MM.1S (cell line): ENCODE measurements at places on chromosomes 5 and 9.

DNA sequence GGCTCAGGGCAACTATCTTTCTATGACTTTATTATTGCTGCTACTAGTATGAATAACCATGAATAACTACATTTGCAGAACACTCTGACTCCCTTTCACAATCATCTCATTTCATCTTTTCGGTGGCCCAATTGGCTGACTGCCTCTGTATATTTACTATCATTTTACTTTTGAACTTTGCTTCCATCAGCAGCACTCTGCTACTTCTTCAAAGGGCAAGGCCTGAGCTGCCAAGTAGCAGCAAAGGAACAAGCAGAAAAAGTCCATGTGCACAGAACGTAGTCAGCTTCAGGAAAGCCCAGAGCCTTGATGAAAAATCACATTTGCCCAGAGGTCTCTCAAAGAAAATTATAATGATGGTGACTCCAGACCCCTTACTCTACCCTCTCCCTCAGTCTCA lies 214.5 kb upstream of the PUM3 start:
- no peak for DNase-seq

GRCh38 chr5:7015586-7016256 lies 302.5 kb downstream of the TENT4A start:
- DNase-seq = no peak

GRCh38 chr9:72864327-72864726 lies 88.5 kb downstream of the ALDH1A1 start:
- DNase-seq = no peak

DNA sequence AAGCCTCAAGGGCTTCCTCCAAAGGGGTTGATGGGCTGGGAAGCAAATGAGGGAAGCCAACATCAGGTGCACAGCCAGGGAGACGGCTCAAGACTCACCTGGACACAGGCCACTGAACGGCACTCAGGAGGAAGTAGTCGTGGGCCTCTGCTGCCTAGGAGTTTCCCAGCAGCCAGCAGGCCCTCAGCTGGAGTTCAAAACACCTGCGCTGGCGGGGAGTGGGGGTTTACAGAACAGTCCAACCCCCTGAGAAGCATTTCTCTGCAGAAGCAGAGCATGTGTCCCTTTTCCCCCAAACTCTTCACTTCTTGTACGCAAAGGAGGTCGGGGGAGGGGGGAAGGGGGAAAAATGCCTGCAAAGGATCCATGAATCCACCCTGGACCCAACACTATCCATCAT lies 2.3 kb downstream of the WHRN start:
- DNase-seq = peak; percentile 61

- no peak for DNase-seq
These were observed 13.6 kb downstream of the NAIF1 start for GRCh38 chr9:128053560-128053959.

GRCh38 chr9:121557581-121558447 lies 58.2 kb upstream of the GGTA1 start:
- no peak for DNase-seq

- DNase-seq = peak; percentile 73
These were observed 6.1 kb downstream of the CYSTM1 start for GRCh38 chr5:140181002-140181483.

DNA sequence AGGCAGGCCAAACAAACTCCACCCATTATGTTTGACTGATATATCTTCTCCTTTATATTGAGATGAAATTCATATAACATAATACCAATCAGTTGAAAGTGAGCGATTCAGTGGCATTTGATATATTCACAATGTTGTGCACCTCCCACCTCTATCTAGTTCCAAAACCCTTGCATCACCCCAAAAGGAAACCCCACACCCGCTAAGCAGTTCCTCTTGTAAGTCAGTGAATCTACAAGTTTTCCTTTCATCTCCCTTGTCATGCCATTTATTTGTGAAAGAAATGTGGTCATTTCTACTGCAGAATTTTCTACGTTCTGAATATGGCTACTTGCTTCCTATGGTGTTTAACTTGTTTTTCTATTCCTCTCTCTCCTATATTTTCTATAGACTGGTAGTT lies 99.4 kb upstream of the PTPN3 start:
- DNase-seq = no peak

DNA sequence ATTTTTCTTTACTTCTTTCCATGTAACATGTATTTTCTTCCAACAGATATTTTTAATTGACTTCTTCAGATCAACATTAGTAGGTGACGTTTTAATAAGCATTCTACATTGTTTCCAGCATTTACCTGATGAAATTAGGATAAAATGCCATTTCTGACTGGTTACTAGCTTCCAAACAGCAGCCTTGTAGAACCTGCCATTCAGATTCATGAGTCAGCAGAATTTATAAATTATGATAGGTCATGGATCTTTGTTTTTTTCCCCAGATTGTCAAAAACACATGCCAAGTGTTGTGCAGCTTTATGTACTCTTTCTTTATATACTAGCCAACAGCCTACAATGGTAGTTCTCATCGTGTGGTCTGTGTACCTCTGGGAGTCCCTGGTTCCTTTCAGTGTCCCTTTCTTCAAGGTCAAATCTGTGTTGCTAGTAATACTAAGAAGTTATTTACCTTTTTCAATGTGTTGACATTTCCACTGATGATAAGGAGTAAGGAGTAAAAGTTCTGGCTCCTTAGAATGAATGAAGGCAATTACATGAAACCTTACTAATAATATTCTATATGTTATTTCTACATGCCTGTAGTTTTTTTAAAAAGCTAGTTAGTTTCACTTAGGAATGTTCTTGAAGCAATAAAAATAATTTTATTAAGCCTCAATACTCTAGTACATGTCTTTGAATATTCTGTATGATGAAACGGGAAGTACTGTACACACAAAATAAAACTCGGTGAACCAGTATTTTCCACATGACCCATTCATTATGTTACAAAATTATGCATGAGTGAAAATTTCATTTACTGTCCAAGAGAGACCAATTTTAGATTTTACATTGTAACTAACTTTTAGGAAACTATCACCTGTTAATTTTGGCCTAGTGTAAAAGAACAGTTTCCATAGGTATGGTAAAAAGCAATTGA lies 135.8 kb downstream of the ZCCHC7 start:
- DNase-seq = no peak

DNA sequence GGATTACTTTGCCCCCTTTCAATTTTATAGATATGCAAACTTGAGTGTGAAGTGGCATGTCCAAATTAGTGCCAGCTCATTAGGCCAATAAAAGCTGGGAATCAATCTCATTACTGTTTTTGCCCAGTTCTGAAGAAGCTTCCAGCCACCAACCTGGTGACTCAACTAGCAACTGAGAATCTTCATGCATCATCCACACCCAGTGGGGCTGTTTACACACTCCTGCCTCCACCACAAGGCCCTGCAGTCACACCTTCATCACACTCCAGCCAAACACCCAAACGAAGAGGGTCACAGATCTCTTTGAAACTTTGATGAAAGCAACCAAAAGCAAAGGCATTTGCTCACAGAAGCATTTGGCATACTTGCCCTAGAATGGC lies 41.3 kb upstream of the S1PR3 start:
- no peak for DNase-seq

DNA sequence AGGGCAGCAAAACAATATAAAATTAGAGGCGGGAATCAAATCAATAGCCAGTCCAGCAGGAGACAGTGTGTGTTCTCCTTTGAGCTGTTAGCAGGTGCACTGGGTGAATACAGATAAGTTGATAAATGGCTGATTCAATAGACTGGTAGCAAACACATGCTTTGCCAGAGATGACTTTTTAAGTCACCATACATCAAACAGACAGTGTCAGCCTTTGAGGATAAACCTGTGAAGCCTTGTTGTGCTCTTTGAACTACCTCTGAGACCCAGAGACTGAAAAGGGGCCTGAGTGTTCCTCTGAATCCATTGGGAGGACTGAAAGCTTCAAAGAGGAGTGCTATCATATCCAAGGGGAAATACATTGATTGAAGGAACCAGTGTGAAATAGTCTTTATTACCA lies 301.9 kb downstream of the RASEF start:
- DNase-seq = no peak

DNA sequence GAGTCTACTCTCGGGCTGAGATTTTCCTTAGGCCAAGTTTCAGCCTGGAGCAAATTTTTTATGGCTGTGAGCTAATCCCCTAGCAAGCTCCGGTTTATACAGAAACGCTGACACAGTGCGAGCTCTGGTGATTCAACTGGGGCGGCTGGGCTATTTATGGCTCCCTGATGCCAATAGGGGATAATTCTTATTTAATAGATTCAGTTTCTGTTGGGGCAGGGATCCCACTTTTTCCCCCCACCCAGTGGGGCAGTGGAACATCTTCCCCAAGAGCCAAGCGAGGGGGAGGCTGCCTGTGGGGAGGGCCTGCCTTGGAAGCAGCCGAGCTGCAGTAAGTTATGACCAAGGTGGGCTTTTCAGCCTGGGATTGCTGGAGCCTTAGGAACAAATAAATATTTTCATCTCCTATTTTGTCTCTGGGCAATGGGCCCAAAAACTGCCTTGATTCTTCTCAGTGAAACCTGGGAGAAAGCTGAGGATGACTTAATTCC lies 129.1 kb downstream of the MACROH2A1 start:
- no peak for DNase-seq

DNA sequence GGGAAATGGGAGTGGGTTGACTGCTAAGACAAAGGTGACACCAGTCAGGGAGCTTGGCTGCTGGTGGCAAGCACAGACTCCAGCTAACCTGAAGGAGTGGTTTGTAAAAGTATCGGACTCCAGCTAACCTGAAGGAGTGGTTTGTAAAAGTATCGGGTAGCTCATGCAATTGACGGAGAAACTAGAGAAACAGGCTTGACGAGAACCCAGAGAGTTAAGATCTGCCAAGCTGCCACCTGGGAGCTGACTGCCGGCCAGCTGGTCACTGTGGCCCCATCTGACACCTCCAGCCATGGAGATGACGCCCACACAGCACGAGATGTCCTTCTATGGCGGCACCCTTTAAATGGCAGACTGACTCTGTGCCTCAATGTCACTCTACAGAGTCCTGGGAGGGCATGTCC lies 28.3 kb upstream of the CRB2 start:
- DNase-seq = no peak

- DNase-seq = no peak
These were observed 248.5 kb upstream of the PANK3 start for GRCh38 chr5:168827636-168828035.

DNA sequence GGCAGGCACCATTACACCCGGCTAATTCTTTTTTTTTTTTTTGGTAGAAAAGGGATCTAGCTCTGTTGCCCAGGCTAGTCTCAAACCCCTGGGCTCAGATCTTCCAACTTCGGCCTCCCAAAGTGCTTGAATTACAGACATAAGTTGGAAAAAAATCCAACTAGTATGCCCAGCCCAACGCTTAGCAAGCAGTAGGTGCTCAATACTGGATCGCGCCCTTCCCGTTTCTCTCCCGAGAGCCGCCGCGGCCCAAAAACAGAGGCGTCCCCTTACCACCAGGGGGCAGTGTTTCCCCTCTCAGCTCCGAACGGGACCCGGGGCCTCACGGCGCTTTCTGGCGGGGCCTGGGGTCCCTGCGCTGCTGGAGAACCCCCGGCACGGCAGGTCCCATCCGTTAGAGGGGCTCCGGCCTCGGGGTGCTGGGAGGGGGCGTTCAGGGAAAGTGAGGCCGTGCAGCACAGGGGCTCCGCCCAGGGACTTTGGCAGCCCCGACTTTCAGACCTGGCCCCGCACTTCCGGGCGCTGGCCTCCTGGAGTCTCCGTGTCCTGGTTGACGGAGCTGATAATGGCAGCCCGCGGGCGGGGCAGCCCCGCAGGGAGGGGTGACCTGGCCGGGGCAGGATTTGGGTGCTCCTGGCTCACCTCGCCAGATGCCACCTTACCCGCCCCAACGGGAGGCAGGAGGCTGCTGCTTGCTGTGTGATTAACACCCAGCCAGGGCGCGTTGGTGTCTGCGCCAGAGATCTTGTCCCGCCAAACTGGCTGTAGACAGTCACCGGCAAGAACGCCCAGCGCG lies 15.2 kb downstream of the PTGES start:
- peak; percentile 74 for DNase-seq

GRCh38 chr9:94150890-94151650 lies 66.8 kb downstream of the PTPDC1 start:
- DNase-seq = no peak

DNA sequence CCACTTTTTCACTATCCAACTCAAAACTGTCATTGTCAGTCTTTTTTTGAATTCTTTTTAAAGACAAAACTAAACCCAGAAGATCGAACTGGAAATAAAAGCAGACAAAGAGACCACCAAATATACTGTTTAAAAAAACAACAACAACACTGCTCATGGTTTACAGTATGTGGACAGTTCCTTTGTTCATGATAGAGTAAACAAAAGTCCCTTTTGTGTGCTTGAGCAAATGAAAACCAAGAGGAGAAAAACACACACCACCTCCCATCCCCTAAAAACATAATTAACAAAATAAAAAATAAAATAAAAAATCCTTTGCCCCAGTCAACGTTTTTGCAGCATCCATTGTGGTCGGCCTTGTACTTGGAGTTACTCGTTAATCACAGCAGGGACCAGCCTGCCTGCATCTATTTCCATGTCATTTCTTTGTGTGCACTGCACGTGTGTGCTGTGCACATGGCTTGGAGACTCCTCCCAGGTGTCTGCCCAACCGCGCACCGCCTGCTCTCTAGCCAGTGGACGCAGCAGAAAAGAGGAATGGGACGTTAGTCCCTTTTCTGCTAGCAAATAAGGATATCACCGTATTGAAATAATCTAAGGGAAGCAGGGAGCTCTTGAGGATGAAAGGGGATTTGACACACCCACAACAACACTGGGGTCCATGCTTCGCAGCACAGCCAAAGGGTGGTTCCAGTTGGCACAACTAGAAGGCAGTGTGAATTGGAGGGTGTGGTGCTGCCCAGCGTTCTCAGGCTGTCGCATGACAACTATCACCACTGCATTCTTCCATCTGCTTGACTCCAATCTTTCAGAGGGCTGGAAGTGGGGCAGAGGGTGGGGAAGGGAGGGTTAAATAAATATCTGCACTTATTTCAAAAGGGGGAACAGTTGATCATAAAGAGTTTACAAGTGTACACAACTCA lies 130.0 kb downstream of the SEMA6A start:
- DNase-seq = no peak

- DNase-seq = no peak
These were observed 300.5 kb downstream of the ARL15 start for GRCh38 chr5:54009828-54010227.

DNA sequence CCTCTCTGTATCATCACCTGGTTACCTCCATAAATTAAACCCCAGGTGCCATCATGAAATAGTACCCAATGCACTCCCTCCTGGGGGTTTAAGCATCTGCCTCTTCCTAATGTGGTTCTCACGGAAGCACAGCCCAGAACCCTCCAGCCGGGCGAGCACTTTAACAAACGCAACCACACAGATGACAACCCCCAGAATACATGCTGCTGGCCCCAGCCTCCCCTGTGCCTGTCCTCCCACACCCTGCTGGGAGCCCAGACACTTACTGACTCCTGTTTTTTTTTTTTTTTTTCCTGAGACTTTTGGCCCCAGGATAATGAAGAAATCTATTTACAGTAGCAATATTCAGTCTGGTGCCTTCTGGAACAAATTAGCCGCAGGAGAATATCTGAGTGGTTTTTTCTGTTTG lies 50.0 kb upstream of the COL5A1 start:
- no peak for DNase-seq

DNA sequence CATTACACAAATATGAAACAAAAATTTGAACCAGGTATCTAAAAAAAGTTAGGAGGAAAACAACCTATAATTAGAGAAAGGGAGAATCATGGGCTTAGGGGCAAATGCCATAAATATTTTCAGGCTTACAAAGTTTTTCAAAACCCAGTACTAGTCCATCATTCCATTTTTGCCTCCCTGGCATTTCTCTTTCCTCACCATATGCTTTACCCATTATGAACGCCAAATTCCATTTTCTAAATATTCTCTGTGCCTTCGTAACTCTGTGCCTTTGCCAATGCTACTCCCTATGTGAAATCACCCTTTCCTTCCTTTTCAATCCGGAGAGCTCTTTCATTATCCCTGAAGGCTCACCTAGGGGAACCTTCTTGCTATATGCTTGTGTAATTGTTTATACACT lies 434.1 kb downstream of the ZSWIM6 start:
- DNase-seq = no peak
